Neural progenitor cell (in vitro differentiated cells): ENCODE measurements at places on chromosomes 3 and 15. TPM values are rescaled to one million over a fixed set of nuclear protein-coding genes. Genes with fewer than 3 reads are reported as not detected.

DNA sequence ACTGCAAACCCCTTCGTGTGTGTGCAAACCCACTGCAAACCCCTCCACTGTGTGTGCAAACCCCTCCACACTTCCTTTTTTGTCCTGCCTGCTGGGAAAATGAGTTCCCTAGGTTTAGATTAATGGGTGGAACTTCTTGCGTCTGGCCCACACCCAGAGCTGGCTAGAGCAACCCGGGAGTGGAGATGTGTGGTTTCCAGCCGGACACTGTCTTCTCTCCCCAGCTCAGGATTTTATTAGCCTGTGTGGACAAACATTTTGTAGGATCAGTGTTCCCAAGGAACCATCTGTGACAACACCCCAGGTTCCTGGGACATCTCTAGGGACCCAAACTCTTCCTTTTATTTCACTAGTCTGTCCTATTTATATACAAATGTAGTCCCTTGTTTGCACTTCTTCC, 9.6 kb upstream of the LRRK1 start:
- H3K27ac ChIP-seq, result no peak overlapping the region
- H3K27me3 ChIP-seq, result no peaks in the 10 kb centered on the region
- no peaks in the 10 kb centered on the region for H3K4me1 ChIP-seq
- H3K36me3 ChIP-seq, result no peaks in the 10 kb centered on the region

- no peak overlapping the region for H3K27ac ChIP-seq
- no peaks in the 10 kb centered on the region for H3K4me1 ChIP-seq
- H3K27me3 ChIP-seq, result no peaks in the 10 kb centered on the region
- DNase-seq, result no peak
- H3K4me3 ChIP-seq, result no peak overlapping the region
- peaks cover 11% of the 10 kb centered on the region for H3K36me3 ChIP-seq
These were observed 18.1 kb downstream of the METTL6 start for GRCh38 chr3:15409239-15409638.

- no peaks in the 10 kb centered on the region for H3K36me3 ChIP-seq
- H3K4me1 ChIP-seq, result peaks cover 9% of the 10 kb centered on the region
- peak overlapping the region; percentile 99 for H3K27ac ChIP-seq
- no peaks in the 10 kb centered on the region for H3K27me3 ChIP-seq
- peak overlapping the region; percentile 88 for H3K4me3 ChIP-seq
- peak; percentile 86 for DNase-seq
These were observed 611 bp downstream of the CTDSPL2 start for GRCh38 chr15:44427756-44428724.

Gene GABRG3
- total RNA-seq, result 1.7 and 3.4 TPM in 2 replicates

GRCh38 chr15:99486371-99487336, 79.1 kb upstream of the MEF2A start:
- peak; percentile 56 for DNase-seq
- peak overlapping the region; percentile 42 for H3K4me3 ChIP-seq
- peaks cover 18% of the 10 kb centered on the region for H3K27me3 ChIP-seq
- no peak overlapping the region for H3K27ac ChIP-seq
- H3K36me3 ChIP-seq, result no peaks in the 10 kb centered on the region

Gene SERINC4
- total RNA-seq, result 0.50 TPM in 1 of 2 replicates, not detected in the other

Gene CISH
- total RNA-seq, result 0.32 and 0.90 TPM in 2 replicates

DNA sequence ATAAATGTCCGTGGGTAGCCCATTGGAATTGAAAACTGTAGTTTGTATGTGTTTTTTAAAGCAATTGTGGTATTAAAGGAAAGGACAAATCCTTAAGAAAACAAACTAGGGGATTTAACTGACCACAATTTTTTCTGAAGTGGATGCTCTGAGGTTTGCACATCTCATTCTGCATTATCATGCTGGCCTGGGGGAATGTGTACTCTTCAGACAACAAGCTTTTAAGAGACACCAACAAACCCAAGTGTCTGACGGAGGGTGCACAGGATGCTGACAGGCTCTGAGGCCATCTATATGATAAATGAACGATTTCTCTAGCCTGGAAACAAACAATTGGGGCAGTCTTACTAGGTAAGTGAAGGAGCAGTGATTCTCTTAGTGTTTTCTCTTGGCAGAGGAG, 9.1 kb downstream of the LINS1 start:
- H3K36me3 ChIP-seq, result no peaks in the 10 kb centered on the region
- H3K27me3 ChIP-seq, result no peaks in the 10 kb centered on the region
